ENCODE measurements at places on chromosomes 13 and 19. TPM values are rescaled to one million over a fixed set of nuclear protein-coding genes. Genes with fewer than 3 reads are reported as not detected.

DPF1 gene
- 0.64 TPM for total RNA-seq

SCEL gene
- total RNA-seq: not detected

CERS1 gene
- total RNA-seq: 6.8 TPM

PROSER3 gene
- 15.9 TPM for total RNA-seq

CEACAM21 gene
- 3.5 TPM for total RNA-seq

ZNF154 gene
- 24.1 TPM for total RNA-seq

ADGRE3 gene
- total RNA-seq: 1.3 TPM

PLPPR2 gene
- 17.1 TPM for total RNA-seq

ZNF536 gene
- total RNA-seq: 4.5 TPM

GZMM gene
- total RNA-seq: 1.2 TPM

ANKRD10 gene
- 329 TPM for total RNA-seq

CRYL1 gene
- 79.9 TPM for total RNA-seq

ZFP28 gene
- 7.6 TPM for total RNA-seq

SLC17A7 gene
- 2.8 TPM for total RNA-seq

DZIP1 gene
- total RNA-seq: 47.5 TPM

JAK3 gene
- total RNA-seq: 11.7 TPM

CYP4F8 gene
- not detected for total RNA-seq

TUBA3C gene
- not detected for total RNA-seq
